ENCODE measurements at places on chromosomes 11 and 22.

DNA sequence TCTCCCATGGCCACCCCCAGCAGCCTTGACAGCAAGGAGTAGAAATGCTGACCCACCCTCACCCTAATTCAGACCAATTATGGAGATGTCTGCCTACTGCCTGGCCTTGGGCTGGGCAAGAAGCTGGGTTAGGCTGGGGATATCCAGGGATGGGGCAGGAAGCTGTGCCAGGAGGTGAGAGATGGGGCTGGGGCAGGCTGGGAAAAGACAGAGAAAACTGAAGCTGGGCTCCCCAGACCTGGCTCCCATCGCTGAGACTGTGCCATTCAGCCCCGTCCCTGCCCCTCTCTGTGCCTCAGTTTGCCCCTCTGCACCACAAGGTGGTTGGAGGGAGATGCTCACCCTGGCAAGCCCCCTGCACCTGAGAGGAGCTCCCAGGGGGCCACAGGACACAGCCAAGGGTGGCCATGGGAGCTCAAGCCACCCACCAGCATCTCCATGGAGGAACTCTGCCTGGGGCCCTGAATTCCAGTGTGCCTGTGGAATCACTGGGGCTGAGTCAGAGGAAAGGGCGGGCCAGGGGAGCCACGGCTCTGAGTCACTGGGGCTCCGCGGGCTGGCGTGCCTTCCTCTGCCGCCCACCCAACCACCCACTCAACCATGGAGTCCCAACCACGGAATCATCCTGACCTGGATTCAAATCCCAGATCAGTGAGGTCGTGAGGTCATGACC lies 6.0 kb upstream of the CARD10 start:
- no peak for DNase-seq

GRCh38 chr11:6603287-6604080 lies at the start of the genes ILK and RRP8:
ILK (plus strand) TSS chr11:6603774; CDS start chr11:6604272, 498 bp downstream.
RRP8 (minus strand) TSS chr11:6603616; CDS start chr11:6603502, 114 bp downstream.
- DNase-seq = peak; percentile 87

- no peak for DNase-seq
Observed at GRCh38 chr11:93526346-93526633, 16.9 kb downstream of the SMCO4 start.

- DNase-seq = no peak
Observed at GRCh38 chr22:34334893-34335292, 414.6 kb upstream of the LARGE1 start.

- no peak for DNase-seq
Observed at GRCh38 chr11:20536365-20536764, 63.0 kb upstream of the SLC6A5 start.

GRCh38 chr11:74636630-74637184 lies 44.3 kb downstream of the POLD3 start:
- no peak for DNase-seq

GRCh38 chr11:90134478-90135003 lies at the start of gene NAALAD2:
NAALAD2 (plus strand) TSS chr11:90134663; CDS start chr11:90134759, 96 bp downstream.
- DNase-seq = no peak

DNA sequence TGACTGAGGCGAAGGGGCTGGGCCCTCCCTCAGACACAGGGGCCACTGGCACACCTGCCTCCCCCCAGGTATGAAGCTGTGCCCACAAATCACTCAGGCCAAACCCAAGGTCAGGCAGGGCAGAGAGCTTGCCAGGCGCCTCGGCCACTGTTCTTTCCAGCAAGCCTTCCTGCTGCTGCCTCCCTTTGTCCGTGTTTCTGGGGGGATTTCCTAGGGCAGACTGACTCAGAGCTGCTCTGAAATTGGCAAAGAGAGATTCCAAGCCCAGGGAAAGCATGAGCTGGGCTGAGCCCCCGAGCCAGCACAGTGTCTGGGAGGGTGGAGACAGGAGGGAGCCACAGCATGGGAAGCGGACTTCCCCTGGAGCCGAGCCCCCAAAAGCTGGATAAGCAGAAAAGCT lies 33.2 kb downstream of the PPP2R1B start:
- no peak for DNase-seq

- DNase-seq = no peak
Observed at GRCh38 chr22:41902932-41903421, 11.9 kb downstream of the SHISA8 start.

- no peak for DNase-seq
Observed at GRCh38 chr11:110977661-110978060, 265.4 kb upstream of the ARHGAP20 start.

DNA sequence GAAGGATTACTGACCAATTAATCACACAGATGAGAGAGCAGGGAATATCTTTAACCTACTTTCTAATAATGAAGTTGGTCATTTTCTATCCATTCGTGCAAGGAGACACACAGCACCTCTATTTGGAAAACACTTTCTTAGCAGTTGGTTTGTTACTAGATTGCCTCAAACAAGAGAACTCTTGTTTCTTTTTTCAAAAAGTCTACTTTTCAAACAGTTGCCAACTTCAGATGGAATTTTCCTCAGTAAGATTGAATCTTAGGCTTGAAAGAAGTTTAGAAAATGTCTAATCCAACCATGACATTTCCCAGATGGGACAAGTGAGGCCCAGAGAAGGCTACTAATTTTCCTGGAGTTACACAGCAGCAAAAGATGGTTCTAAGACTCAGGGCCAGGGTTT lies 42.4 kb upstream of the SMTN start:
- no peak for DNase-seq

- no peak for DNase-seq
Observed at GRCh38 chr11:30433831-30434230, 110.9 kb downstream of the ARL14EP start.

DNA sequence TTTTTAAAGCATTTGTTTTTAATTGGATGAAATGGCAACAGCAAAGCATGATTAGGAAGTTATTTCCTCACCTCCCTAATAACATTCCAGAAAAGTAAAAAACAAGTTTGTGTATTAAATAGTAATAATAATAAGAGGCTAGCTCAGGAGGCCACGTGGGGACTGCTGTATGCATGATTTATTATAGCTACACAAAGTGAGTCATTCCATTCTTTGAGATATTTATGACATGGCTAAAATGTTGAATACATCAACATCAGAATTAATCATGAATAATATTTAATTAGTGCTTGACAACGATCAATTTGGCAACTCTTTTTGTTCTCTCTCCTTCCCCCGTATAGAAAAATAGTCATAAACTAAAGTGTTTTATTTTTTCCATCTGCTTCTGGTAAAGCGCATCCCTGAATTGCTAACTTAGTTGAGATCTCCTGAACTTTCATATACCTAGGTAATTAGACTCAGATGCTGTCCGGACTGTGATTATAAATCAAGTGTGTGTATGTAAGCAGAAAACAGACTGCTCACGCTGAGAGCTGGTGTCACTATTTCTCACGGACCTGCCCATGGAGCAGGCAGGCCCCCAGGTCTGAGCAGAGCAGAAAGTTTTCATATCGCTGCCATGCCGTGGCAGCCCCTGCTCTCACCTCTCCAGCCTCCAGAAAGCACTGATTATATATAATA lies 125.7 kb downstream of the WT1 start:
- no peak for DNase-seq

- no peak for DNase-seq
Observed at GRCh38 chr11:18091731-18092130, 14.2 kb downstream of the SAAL1 start.

GRCh38 chr22:31363885-31364465 lies 17.8 kb upstream of the PATZ1 start:
- no peak for DNase-seq

DNA sequence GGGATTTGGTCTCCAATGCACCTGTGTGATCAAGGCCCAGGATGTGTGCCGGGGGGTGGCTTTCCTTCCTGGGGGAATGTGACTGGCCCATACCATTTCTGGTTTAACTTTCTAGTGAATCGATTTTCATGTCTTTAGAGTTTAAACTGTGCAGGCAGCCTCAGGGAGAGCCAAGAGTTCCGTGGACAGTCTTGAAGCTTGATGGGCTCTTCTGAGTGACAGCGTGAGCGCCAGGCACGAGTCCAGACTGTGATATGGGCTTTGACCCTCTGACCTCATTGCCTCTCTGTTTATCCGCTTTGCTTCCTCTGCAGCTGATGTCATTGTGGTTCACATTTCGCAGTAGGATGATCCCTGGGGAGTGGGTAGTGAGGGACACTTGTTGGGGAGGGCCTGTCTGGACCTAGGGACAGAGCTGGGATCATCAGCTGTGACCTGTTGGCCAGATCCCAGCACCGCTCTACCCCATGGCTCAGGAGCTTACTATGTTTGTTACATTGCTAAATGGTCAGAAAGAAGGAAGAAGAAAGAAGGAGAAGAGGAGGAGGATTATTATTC lies 80.6 kb upstream of the CLDN5 start:
- DNase-seq = no peak

- DNase-seq = peak; percentile 83
Observed at GRCh38 chr22:20569059-20570058, 61.9 kb downstream of the MED15 start.

DNA sequence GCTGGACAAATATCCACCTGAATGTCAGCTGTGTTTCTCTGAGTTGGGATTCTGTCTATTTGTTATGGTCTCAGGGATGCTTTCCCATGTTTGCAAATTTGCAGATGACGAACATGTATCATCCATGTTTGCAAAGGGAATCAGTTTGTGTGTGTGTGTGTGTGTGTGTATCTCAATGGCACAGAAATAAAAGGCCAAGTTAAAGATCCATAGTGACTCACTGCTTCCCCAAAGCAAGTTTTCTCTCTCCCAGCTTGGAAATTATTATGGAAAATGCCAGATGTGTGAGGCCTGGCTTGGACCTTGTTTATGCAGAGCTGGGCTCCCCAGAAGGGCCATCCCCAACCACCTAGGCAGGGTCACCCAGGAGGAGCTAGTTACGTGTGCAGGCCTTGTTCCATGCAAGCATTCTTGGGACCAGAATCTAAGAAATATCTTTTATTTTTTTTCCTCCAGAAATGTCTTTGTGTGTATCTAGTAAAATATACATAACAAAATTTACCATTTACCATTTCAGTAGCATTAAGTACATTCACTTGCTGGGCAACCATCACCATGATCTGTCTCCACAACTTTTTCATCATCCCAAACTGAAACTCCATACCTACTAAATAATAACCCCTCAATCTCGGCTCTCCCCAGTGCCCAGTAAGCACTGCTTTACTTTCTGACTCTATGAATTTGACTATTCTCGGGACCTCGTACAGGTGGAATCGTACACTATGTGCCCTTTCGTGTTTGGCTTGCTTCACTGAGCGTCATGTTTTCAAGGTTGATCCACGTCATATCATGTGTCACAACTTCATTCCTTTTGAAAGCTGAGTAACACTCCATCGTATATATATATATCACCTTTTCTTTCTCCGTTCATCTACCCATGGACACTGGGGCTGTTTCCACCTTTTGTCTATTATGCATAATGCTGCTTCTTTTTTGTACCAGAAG lies 56.6 kb upstream of the WNT7B start:
- DNase-seq = no peak

GRCh38 chr11:31110830-31111229 lies 258.7 kb downstream of the DCDC1 start:
- DNase-seq = no peak

GRCh38 chr11:108966206-108966605 lies 301.3 kb downstream of the DDX10 start:
- no peak for DNase-seq

DNA sequence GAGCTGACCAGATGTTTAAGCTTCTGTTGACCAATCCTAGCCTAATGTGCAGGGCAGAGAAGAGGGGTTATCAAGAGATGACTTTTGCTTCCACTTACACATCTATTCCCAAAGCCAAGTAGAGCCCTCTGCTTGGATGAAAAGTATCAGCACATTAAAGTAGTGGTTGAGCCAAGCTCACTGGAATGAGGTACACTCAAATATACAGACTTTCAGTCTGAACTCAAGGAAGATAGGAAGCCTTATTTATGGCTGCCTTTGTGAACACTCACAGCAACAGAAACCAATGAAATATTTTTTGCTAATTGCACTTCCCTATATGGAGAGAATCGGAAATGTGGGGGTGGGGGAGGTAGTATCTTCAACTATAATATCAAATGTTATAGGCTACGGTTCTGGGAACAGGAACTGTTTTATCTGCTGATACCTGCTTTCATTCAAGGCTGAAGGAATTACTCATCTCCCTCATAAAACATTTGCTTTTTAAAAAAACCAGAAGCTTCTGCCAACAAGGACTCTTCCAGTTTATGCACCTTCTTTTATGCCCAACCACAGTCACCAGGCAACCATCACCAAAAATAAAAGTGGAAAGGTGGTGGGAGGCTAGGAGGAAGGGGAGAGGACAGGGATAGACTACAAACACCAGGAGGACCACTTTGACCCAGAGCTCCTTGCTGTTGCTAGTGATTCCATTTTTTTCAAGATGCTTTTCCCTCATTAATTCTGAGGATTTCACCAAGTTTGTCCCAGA lies 91.2 kb downstream of the CLPB start:
- no peak for DNase-seq

GRCh38 chr11:102712137-102712536 lies 6.6 kb upstream of the MMP27 start:
- DNase-seq = no peak

GRCh38 chr11:101584655-101585054 lies 848 bp upstream of the TRPC6 start:
- no peak for DNase-seq

DNA sequence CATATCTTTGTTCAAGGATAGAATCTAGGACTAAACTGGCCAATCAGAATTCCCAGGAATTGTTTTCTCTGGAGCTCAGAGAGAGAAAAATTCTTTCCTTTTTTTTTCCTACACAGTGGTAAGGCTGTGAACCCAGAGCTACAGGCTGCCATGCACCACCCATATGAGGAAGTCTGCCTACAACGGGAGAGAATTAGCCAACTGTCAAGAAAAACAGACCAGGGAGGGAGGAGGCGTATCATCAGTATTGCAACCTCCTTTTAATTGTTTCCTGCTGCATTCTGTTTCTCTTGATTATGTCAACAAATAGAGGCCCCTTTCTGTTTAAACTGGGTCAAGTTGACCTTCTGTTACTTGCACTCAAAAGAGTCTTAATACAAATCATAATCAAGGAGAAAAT lies 176.5 kb upstream of the UBASH3B start:
- DNase-seq = no peak

GRCh38 chr11:69215216-69215615 lies 59.5 kb downstream of the SMIM38 start:
- no peak for DNase-seq

DNA sequence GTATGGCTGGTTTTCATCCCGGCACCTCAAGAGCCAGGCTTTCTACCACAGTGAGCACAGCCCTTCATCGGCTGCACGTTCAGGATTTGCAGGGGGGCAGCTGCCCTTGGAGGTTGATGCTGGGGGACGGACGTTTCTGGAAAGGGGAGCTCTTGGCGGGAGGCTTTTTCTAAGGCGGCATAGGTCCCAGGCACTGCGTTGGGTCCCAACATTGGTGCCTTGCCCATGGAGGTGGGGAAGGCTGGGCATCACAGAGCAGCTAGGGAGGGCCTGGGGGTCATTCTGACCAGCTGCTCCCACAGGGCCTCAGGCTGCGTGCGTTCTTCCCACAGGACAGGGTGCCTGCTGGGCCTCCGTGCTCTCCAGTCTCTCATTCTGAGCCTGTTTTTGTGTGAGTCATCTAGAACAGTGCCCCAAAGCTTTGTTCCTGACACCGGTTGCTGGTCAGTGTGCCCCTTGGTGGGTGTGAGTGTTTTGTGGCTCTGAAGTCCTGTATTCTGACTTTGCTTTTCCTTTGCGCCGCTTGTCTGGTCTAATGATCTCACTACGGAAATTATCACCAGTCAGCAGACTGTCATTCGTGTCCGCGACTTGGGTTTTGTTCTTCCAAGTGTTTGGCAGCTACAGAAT lies 275.9 kb downstream of the TBC1D22A start:
- no peak for DNase-seq

- no peak for DNase-seq
Observed at GRCh38 chr22:32917577-32918354, 116.3 kb downstream of the TIMP3 start.

Data from CD4-positive, alpha-beta T cell treated with Interferon alpha-2 for 1 hour (primary cell).